Activated T-cell treated with anti-CD3 and anti-CD28 coated beads, Interleukin-2, amount 50 U/mL, for 24 hours (primary cell): ENCODE measurements at places on chromosomes 7 and 10.

DNA sequence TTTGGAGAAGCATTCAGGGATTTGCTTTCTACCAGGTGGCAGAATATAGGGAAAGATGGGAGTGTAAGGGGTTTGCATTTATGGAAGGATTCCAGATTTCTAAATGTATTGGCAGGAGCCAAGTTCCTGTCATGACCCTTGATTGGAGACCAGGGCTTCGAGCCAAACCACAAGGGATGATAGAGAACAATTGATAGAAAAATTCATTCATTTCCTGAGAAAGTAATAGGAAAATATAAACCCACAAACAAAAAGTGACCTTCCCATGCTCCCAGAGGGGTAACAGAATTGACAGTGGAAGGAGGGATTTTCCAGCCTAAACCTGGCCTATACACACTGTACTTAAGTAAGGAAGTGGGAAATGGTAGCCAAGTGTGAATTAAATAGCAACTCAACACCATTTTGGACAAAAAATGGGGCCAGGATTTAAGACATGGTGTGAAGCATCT lies 22.4 kb upstream of the IFIT2 start:
- no peaks in the 10 kb centered on the region for H3K36me3 ChIP-seq
- H3K4me3 ChIP-seq = no peak overlapping the region
- H3K4me1 ChIP-seq = no peaks in the 10 kb centered on the region
- H3K27ac ChIP-seq = no peak overlapping the region
- H3K27me3 ChIP-seq = no peaks in the 10 kb centered on the region

GRCh38 chr10:80609331-80609730 lies 71.6 kb downstream of the SH2D4B start:
- H3K4me1 ChIP-seq = no peaks in the 10 kb centered on the region
- no peak overlapping the region for H3K27ac ChIP-seq

- H3K4me1 ChIP-seq = peaks cover 9% of the 10 kb centered on the region
- H3K27ac ChIP-seq = no peak overlapping the region
- no peaks in the 10 kb centered on the region for H3K36me3 ChIP-seq
- peak; percentile 57 for DNase-seq
Observed at GRCh38 chr7:66505531-66506451, 122.9 kb upstream of the KCTD7 start.

GRCh38 chr10:103287992-103288391 lies 11.1 kb downstream of the INA start:
- no peak for DNase-seq
- no peak overlapping the region for H3K27ac ChIP-seq
- no peaks in the 10 kb centered on the region for H3K36me3 ChIP-seq
- H3K4me1 ChIP-seq = no peaks in the 10 kb centered on the region
- no peak overlapping the region for H3K4me3 ChIP-seq

GRCh38 chr7:99618726-99619125 lies 2.0 kb downstream of the ZSCAN25 start:
- peaks cover 75% of the 10 kb centered on the region for H3K36me3 ChIP-seq
- H3K4me1 ChIP-seq = peaks cover 78% of the 10 kb centered on the region
- no peak for DNase-seq
- H3K4me3 ChIP-seq = peak overlapping the region; percentile 93
- H3K27me3 ChIP-seq = no peaks in the 10 kb centered on the region

DNA sequence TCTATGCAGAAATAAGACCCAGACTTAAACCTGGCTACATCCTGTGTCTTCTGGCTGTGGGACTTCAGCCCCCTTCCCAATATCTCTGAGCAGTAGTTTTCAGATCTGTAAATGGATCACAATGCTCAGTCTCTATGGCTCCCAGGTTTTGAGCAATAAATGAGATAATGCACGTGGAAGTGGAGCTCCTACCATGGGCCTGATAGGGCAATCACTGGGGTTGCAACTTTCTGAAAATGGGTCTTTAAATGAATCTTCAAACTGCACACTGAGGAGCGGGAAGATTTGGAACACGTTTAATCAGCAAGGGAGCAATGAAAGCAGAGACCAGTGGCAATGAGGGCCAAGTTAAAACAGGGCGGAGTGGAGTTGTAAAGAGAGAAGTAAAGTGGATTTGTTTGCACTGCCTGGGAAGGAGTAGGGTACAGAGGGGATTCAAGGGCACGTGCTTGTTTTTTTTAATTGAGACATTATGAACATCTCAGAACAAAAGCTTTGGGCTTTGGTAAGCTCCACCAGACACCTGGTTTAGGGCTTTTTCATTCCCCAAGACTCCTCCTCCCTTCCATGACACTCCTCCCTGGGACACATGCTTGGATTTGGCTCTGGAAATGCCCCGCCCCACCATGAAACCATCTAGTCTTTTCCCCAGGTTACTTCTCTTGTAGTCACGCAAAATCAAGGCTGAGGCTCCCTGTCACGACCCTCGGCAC lies 42.7 kb downstream of the PAPSS2 start:
- no peaks in the 10 kb centered on the region for H3K36me3 ChIP-seq
- H3K4me1 ChIP-seq = no peaks in the 10 kb centered on the region
- H3K4me3 ChIP-seq = no peak overlapping the region
- H3K27me3 ChIP-seq = peaks cover 10% of the 10 kb centered on the region

- H3K36me3 ChIP-seq = no peaks in the 10 kb centered on the region
- peak overlapping the region; percentile 86 for H3K27ac ChIP-seq
- no peak for DNase-seq
- H3K4me1 ChIP-seq = peaks cover 17% of the 10 kb centered on the region
- no peak overlapping the region for H3K4me3 ChIP-seq
- H3K27me3 ChIP-seq = peaks cover 33% of the 10 kb centered on the region
Observed at GRCh38 chr7:116316838-116317628, 106.7 kb downstream of the TES start.

GRCh38 chr10:52688899-52689298 lies 83.7 kb downstream of the MBL2 start:
- no peak for DNase-seq
- no peak overlapping the region for H3K4me3 ChIP-seq
- no peak overlapping the region for H3K27ac ChIP-seq
- H3K36me3 ChIP-seq = no peaks in the 10 kb centered on the region

- H3K36me3 ChIP-seq = no peaks in the 10 kb centered on the region
- H3K27me3 ChIP-seq = peaks cover 32% of the 10 kb centered on the region
- H3K4me1 ChIP-seq = peaks cover 8% of the 10 kb centered on the region
- H3K4me3 ChIP-seq = no peak overlapping the region
- no peak overlapping the region for H3K27ac ChIP-seq
- no peak for DNase-seq
Observed at GRCh38 chr10:48287417-48288391, 13.2 kb upstream of the FRMPD2 start.

DNA sequence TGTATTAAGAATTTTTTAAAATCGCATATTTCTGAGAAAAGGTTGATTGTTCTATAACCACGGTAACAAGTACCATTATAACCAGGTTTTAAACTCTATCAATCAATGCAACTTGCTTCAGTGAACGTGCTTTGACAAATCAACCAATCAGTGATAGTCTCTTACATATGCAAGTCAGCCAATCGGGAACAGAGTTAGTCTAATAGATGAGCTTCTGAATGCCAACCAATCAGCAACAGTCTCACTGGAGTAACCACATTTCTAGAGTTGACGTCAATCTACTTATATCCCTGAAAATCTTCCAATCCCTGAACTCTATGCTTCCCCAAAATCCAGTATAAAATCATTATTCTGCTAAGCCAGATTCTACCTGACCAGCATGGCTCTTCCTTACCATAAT lies 44.7 kb upstream of the TRUB1 start:
- H3K27me3 ChIP-seq = peaks cover under 1% of the 10 kb centered on the region
- H3K4me3 ChIP-seq = no peak overlapping the region
- DNase-seq = no peak
- H3K27ac ChIP-seq = no peak overlapping the region
- no peaks in the 10 kb centered on the region for H3K36me3 ChIP-seq

DNA sequence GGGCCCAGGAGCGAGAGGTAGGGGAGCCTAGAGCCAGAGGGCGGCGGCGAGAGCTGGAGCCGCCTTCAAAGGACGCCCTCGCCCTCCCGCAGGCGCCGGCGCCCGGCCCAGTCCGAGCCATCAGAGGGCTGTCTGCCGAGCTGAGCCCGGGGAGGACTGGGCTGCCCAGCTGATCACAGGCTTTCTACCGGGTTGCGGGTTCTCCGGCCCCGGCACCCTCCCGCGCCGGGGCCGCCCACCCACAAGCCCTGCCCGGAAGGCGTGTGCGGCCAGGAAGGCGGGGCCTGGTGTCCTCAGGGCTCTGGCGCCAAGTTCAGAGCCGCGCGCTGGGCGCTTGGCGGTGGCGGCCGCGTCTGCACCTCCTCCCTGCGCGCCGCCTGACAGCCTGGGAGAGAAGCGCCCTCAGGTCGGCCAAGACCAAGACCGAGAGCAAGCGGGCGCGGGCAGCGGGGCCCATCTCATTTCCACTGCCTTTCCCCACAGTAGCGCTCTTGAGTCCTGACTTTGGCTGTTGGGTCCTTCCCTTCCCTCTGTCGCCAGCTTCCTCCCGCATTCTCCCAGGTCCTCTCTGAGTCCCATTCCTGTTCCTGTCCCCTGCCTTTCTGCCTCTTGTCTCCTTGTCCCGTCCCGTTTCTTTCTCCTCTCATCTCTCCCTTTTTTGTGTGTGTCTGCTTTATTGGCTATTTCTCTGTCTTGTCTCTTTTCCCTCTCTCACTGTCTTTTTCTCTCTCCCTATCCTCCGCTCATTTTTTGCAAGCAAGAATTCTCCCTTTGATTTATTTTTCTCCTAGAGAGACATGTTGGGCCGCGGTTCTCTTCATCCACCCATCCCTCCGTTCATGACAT lies 60.6 kb upstream of the MSMB start:
- peaks cover 9% of the 10 kb centered on the region for H3K27me3 ChIP-seq
- H3K4me3 ChIP-seq = peak overlapping the region; percentile 81
- peak; percentile 78 for DNase-seq
- H3K27ac ChIP-seq = peak overlapping the region; percentile 66

GRCh38 chr7:63039882-63040281 lies 958.8 kb upstream of the ZNF722 start:
- DNase-seq = no peak
- H3K4me3 ChIP-seq = no peak overlapping the region
- H3K27ac ChIP-seq = no peak overlapping the region
- H3K36me3 ChIP-seq = no peaks in the 10 kb centered on the region
- no peaks in the 10 kb centered on the region for H3K27me3 ChIP-seq

DNA sequence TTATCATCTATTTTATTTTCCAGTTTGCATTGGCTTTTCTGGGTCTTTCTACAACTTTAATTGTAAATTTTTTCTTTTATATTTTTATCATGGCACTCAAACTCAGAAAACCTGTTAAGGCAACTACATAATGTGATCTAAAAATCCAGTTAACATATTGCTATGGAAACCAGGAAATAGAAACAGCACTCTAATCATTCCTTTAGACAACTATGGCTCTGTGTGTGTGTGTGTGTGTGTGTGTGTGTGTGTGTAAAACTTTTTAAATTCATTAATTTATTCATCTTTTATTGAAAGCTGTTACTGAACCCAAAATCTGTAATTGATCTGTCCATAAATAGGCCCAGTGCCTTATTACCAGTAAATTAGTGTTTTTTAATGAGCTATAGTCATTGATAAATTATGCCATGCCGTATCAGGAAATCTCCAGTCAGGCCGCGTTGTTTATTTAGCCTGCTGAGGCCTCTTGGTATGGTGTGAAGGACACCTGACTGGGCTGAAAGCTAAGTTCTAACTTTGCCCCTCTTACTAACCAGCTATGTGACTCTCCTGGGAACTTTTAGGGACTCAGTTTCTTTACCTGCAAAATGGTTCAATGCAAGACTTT lies 1.5 kb upstream of the MET start:
- peaks cover 15% of the 10 kb centered on the region for H3K4me1 ChIP-seq
- no peak overlapping the region for H3K4me3 ChIP-seq
- DNase-seq = no peak
- H3K27me3 ChIP-seq = peaks cover 69% of the 10 kb centered on the region

GRCh38 chr10:33365871-33366411 lies 31.5 kb upstream of the NRP1 start:
- peak overlapping the region; percentile 92 for H3K27ac ChIP-seq
- no peaks in the 10 kb centered on the region for H3K36me3 ChIP-seq
- DNase-seq = peak; percentile 42
- peak overlapping the region; percentile 27 for H3K4me3 ChIP-seq

DNA sequence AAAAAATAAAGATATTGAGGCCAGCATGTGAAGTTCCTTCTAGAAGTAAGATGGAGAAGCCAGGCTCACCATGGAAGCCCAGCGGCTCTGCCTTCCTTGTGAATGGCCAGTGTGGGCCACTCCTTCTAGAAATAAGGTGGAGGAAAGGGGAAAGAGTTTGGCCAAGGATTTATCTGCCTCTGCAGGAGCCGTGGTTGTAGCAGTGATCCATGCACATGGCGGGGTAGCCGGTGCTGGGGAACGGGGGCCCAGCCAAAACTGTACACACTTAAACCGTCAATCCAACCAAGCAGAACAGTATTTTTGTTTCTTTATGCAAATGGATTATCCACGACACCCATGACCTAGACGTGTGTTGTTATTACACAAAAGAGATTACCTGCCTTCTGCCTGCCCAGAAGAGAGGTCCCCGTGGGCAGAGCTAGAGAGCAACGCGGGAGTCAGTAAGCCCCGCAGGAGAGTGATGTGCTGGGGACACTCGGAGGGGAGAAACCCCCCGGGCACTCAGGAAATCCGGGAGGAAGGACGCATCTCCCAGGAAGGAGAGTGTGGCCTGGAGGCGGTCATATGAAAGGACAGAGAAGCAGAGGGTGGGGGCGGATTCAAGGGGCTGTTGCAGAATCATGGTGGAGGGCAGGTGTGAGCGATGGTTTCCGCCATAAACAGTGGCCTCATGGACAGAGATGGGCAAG lies 218.4 kb upstream of the PPP2R2D start:
- no peak overlapping the region for H3K27ac ChIP-seq
- peaks cover 4% of the 10 kb centered on the region for H3K27me3 ChIP-seq
- H3K4me3 ChIP-seq = no peak overlapping the region
- no peaks in the 10 kb centered on the region for H3K36me3 ChIP-seq
- H3K4me1 ChIP-seq = no peaks in the 10 kb centered on the region

- no peak overlapping the region for H3K4me3 ChIP-seq
- DNase-seq = no peak
- no peaks in the 10 kb centered on the region for H3K27me3 ChIP-seq
- H3K27ac ChIP-seq = no peak overlapping the region
- no peaks in the 10 kb centered on the region for H3K36me3 ChIP-seq
Observed at GRCh38 chr7:91690541-91691070, 189.9 kb downstream of the MTERF1 start.

GRCh38 chr7:42914421-42915045 lies 2.7 kb upstream of the C7orf25 start:
- H3K36me3 ChIP-seq = peaks cover 82% of the 10 kb centered on the region
- H3K27me3 ChIP-seq = no peaks in the 10 kb centered on the region
- H3K4me3 ChIP-seq = peak overlapping the region; percentile 44
- H3K4me1 ChIP-seq = peaks cover 54% of the 10 kb centered on the region
- H3K27ac ChIP-seq = peak overlapping the region; percentile 93

- H3K4me3 ChIP-seq = peak overlapping the region; percentile 61
- H3K27ac ChIP-seq = peak overlapping the region; percentile 91
- H3K36me3 ChIP-seq = no peaks in the 10 kb centered on the region
- peaks cover 60% of the 10 kb centered on the region for H3K4me1 ChIP-seq
- DNase-seq = peak; percentile 66
Observed at GRCh38 chr7:150755473-150756099, 18.4 kb downstream of the GIMAP5 start.
